Right cardiac atrium (tissue), 5 donors: ENCODE measurements at places on chromosomes 1 and 21. TPM values are rescaled to one million over a fixed set of nuclear protein-coding genes. Genes with fewer than 3 reads are reported as not detected.

- DNase-seq = no peak
Measured at GRCh38 chr1:151342569-151342968, 4.5 kb downstream of the RFX5 start.

The LCK gene
- 0.23 TPM for total RNA-seq

DNA sequence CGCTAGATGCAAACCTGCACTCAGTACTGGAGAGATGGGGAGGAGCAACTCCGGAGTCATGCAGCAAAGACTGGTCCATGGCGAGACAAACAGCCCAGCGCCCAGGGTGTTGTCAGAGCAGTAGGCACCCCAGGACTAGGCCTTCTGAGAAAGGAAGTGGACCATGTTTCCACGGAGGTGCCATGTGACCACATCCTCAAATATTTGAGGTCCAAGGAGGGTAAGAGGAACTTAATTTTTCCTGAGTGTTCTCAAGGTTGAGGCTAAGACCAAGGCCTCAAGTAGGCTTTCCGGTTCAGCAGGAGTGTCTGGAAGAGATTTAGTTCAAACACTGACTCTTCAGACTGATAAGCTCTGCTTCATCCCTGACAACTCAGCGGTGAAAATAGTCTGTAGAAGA is 186.2 kb downstream of the RHOU start:
- DNase-seq = no peak

- no peak for DNase-seq
Measured at GRCh38 chr21:44027607-44028286, 15.6 kb downstream of the TRAPPC10 start.

The PRDM15 gene
- total RNA-seq = 3.1 TPM

The TCEA3 gene
- total RNA-seq = 40.5 TPM

GRCh38 chr1:60091195-60091715 is 17.7 kb upstream of the C1orf87 start:
- no peak for DNase-seq

DNA sequence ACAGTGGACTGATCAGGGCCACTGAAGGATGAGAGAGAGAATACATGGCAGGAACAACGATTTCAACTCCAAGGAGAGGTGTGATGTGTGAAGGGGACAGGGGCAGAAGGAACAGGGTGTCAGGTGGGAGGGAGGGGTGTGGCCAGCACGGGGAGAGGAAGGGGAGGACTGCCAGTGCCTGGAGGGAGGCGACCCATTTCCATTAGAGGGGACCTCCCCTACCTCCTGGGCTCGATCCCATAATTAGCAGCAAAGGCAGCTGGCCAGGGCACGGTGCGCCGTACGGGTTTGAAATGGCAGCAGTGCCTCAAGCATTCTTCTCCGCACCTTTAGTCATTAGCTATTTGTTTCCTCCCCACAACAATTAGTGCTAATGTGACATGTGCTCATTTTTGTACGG is 22.7 kb downstream of the CRYAA start:
- peak; percentile 4 for DNase-seq

DNA sequence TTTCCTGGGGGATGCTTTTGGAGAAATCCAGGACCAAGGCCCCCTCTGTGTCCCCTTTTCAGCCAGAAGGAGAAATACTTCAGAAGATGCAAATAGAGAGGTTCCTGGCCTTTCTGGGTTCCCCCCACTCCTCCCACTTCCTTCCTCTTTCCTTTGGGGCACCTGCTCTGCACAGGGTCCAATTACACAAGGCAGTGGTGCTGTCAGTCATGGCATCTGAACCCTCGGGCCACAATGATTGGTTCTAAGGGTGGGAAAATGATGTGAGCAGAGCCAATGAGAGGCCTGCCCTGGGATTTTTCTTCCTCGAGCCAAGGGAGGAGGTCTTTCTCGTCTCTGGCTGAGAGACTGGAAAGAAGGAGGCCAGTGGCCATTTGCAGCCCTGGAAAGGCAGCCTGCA is 282.2 kb downstream of the NPHP4 start:
- no peak for DNase-seq

The NUDT4B gene
- not detected for total RNA-seq

The DVL1 gene
- total RNA-seq = 66.3 TPM

GRCh38 chr21:32184065-32184464 is 94.8 kb downstream of the MIS18A start:
- no peak for DNase-seq

The CADM3 gene
- total RNA-seq = 13.2 TPM

DNA sequence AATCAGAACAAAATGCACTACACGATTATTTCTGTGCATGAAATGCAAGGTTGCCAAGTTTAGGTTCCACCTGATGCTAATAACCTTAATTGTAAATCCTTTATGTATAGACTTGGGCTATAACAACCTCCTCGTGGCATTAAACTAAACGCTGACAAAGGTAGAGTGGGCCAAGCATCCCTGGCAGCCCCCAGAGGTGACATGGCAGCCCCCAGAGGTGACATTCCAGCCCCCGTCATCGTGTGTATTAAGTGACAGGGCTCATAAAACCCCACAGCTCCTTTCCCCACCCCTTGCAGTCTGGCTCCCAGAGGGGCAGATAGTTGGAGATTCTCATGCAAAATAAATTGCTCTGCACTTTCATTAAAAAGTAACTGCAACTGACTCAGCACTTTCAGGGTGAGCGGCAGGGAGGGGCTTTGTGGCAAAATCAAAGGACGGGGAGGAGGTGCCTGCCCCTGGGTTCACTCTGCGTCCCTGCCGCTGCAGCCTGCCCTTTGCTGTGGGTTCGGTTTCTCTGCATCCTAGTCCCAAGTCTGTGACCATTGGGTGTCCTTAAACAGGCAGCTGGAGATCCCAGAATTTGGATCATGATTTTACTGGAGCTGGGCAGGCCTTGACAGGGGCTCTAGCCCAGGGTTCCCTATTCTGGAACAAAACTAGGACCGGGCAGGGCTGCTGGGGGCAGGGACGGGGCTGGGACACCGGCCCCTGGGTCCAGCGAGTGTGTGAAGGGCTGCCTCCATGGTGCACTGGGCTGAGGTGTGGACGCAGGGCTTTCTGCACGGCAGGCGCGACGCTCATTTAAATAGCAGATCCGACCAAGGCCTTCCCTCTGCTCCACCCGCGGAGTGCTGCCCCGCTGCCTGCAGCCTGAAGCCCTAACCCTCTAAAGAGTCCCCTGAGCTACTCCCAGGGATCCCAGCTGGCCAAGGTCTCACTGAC is 234.9 kb upstream of the VAMP3 start:
- DNase-seq = no peak

The HSPB7 gene
- total RNA-seq = 3,018 TPM

DNA sequence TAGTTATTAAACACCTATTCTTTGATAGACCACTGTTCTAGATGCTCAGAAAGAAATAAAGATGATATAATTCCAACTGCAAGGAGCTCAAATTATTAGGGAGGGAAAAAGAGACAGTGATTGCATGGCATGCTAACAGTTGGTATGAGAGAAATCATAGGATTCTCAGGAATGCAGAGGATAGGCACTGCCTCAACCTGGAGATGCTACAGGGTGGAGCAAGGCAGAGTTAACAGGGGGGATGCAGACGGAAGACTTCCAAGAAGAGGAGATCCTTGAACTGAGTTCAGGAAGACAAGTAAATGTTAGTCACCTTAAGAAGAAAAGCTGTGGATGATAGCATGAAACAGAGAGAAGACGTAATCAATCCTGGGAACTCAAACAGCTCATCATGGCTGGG is 123.7 kb downstream of the DAB1 start:
- no peak for DNase-seq

GRCh38 chr1:203481196-203481595 is 5.6 kb downstream of the PRELP start:
- DNase-seq = no peak

DNA sequence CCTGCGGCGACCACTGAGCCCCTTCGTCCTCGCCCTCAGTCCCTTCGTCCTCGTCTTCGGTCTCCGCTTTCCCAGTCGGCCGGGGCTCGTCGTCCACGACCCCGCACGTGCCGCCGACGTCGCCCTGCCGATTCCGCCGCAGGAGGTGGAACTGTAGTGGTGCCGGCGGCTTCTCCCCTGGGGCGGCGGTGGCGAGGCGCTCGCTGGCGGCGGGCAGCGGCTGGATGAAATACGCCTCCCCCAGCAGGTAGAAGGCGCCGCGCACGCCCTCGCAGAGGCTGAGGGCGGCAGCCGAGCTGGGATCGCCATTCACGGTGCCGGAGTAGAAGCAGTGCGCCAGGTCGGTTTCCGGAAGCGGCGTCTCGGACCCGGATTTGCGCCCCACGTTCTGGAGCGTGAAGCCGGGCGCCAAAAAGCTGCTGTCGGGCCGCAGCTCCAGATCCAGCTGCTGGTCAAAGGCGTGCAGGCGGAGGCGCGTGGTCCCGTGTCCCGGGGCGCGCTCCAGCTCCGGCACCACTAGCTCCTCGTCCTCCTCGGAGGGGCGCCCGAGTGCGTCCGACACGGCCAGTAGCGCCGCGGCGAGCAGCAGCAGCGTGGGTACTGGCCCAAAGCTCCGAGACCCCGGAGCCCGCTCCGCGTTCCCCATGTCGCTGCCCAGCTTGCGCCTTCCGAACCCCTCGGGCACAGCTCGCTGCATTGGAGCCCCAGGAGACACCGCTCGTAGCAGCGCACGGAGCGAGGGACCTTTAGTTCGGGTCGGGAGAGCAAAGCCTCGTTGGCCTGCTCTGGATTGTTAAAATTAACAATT is 747 bp downstream of the ADAMTS1 start:
- peak; percentile 89 for DNase-seq

The VWA1 gene
- total RNA-seq = 26.1 TPM

DNA sequence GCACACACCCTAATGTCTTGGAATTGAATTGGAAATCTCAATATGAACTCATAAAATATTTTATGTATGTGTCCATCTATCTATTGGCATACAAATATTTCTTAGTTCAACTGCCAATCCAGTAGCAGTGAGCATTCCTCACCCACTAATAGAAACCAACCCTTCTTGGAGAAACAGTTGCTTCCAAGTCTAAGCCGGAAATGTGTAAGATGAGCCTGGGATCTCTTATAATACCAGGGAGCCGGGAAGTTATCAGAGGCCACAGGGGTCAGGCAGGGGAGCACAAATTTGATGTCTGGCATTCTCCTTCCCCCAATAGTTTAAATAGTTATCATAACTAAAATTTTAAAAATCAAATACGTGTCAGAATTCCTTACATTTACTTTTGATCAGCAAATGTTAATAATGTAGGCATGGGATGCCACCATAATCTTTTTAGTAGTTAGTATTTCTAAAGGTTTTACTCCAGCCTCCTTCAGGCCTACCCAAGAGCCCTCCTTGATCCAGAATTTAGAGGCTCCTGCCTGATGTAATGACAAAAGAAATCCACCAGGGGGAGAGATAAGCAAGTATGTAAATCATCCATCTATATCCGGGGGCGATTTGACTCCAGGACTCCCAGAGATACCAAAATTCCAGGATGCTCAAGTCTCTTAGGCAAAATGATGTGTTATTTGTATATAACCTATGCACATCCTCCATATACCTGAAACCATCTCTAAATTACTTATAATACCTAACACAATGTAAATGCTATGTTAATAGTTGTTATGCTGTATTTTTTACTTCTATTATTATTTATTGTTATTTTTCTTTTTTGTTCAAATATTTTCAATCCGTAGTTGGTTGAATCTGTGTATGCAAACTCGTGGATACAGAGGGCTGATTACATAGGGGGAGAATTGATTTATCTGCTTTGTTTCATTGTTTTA is 218.7 kb upstream of the COA6 start:
- DNase-seq = no peak

The OR2T33 gene
- not detected for total RNA-seq

The SMG5 gene
- total RNA-seq = 55.2 TPM

DNA sequence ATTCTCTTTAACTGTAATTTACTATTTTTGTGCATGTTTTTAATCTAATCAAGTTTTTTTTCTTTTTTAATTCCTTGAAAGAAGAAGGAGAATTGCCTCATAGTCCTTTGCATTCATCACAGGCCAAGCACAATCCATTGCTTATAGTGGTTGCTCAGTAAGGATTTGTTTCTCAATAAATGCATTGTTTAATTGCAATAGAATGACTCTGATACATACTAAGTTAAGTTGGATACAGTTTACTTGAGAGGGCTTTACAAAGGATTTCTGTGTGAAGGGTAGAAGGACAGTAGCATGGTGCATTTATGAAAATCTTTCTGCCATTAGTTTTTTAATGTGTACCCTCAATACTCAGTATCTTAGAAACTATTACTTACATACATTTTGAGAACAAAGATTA is 186.2 kb downstream of the LRRIQ3 start:
- DNase-seq = no peak

GRCh38 chr1:235075048-235075776 is 53.4 kb downstream of the TOMM20 start:
- peak; percentile 89 for DNase-seq

- DNase-seq = peak; percentile 31
Measured at GRCh38 chr1:30886710-30887428, 21.7 kb downstream of the SDC3 start.

DNA sequence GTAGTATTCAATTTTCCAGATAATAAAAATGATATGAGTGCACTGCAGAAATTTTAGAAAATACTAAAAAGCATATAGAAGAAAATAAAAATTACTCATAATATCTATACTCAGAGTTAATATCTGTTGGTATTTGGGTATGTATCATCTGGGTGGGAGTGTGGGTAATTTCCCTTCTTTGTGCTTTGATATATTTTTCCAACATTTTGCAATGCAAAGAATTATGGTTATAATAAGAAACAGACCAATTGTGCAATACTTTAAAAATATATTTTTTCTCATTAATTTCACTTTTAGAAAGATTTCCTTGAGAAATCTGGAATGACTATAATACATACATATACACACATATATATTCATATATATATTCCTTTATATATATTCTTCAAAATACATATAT is 665.7 kb downstream of the ADGRL2 start:
- no peak for DNase-seq
